ENCODE measurements at places on chromosomes 5 and 9.

- no peak for DNase-seq
Observed at GRCh38 chr9:78400496-78400895, 103.6 kb downstream of the PSAT1 start.

DNA sequence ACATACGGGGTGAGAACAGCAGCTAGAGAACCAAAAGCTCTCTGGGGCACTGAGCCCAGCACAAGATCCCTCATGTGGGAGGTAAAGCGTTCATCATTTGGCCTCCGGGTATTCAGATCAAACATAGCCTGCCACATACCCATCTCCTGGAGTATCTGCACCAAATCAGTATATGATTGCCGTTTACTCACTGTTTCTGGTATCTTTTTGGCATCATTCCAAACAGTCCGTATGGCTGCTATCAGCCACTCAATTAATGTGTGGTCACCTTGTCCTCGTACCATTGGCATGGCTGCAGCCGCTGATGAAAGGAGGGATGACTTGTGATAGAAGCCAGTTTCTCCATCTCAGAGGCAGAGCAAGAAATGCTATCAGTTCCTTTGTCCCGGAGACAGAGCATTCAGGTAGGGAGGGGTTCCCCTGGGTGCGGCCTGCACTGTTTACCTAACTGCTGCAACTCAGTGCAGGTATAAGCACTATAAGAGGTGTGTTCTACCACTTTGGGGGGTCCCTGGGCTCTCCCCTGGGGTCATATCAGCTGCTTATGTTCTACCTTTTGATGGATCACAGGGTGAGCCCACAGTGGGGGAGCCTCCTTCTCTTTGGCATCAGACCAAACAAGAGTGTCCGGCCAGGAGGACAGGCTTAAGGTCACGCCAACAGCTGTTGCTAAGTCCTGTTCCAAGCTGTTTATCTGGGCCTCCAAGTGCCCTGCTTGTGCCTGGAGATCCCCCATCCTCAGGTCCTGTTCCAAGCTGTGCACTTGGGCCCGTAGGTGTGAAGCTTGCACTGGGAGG, 9.4 kb downstream of the DMAC1 start:
- no peak for DNase-seq

DNA sequence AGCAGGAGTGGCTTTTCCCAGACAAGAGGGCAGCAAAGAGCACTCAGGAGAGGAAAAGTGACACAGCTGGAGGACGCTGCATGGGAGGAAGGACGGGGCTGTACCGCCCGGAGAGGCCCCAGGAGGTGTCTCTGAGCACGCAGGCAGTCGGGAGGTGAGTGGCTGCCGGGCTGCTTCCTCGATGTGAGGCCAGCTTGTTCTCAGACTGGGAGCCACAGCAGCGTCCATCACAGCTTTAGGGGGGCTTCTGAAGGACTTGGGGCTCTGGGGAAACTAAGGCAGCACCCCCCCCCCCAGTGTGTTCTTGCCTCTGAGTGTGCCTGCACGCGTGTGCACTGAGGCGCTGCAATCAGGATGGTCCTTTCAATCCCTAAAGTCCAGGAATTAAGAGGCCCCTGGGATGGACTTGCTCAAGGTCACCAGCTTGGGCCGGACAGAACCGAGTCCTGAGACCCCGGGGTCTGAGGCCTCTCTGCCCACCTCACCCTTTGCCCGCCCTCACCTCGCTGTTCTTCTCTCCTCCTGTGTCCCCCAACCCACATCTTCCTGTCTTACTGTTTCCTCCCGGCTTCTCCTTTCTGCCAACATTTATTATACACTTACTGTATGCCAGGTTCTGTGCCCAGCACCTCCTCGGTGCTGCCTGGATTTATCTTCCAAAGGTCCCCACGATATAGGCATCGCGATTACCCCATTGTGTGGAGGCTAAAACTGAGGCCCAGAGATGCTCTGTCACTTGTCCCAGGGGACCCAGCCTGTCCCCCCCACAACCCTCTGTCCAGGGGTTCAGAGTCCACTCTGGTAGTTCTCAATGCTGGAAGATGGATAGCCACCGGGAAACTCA, 32.9 kb downstream of the FAM163B start:
- no peak for DNase-seq

- no peak for DNase-seq
Observed at GRCh38 chr9:126933334-126933980, 18.9 kb downstream of the RALGPS1 start.

DNA sequence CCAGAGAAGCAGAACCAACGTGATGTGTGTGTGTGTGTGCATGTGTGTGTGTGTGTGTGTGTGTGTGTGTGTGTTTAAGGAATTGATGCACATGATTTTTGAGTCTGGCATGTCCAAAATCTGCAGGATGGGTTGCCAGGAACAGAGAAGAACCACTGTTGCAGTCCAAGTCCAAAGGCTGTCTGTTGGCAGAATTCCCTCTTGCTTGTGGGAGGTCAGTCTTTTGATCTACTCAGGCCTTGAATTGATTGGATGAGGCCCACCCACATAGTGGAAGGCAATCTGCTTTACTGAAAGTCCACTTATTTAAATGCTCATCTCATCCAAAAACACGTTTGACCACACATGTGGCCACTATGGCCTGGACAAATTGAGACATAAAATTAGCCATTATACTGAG, 11.4 kb upstream of the TSC1 start:
- DNase-seq: no peak

DNA sequence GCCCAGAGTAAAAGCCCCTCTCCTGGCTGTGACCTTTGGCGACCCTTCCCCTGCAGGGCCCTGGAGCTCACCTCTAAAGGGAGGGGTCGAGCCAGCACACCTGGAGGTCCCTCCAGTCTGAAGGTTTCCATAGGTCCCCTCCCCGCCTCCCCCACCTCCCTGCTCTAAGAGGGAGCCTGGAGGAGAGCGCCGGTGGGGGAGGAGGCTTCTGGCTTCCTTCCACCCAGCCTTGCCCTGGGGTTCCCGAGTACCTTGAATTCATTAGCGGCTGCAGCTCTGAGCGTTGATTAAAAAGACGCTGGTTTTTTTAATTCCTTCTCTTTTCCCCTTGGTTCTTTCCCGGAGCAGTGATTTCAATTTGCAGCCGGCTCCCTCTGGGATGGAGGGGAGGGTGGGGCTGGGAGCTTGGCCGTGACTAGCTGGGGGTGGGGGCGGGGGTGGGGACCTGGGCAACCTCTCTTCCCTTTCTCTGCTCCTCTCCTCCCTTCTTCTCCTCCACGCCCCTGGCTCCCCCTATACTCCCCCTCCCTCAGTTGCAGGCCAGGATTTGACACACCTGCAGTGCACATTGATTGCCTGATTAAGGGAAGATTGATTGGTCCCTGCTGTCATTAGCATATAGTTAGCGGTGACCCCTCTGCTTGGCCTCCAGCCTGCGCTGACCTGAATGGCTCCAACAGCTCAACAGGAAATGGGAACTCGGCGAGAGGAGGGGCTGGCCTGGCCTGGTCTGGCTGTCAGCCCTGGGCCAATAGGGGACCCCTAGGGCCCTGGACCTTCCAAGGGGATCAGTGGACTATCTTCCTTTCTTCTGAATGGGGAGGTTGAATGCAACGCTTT, 67.5 kb upstream of the RAPGEF1 start:
- no peak for DNase-seq

- no peak for DNase-seq
Observed at GRCh38 chr5:121296356-121296755, 555.3 kb upstream of the FTMT start.

- no peak for DNase-seq
Observed at GRCh38 chr5:14713476-14714390, 49.2 kb downstream of the OTULIN start.

GRCh38 chr5:177086654-177087397, at the start of gene FGFR4:
TSS of gene FGFR4 (plus strand) at chr5:177086915. CDS start at chr5:177089603, 2,688 bp downstream.
- DNase-seq: peak; percentile 49

DNA sequence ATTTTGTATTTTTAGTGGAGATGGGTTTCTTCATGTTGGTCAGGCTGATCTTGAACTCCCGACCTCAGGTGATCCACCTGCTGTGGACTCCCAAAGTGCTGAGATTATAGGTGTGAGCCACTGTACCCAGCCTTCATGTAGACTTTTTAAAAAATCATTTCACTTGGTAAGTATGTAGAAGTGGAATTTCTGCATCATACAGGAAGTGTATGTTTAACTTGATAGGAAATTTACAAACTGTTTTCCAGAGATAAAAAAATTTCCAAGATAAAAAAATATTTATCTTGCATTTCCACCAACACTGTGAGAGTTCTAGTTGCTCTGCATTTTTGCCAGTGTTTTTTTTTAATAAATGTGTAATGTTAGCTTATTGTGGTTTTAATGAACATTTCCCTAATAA, 155.8 kb downstream of the ZNF608 start:
- DNase-seq: no peak

GRCh38 chr9:134345737-134346136, 19.5 kb downstream of the RXRA start:
- no peak for DNase-seq

- no peak for DNase-seq
Observed at GRCh38 chr9:87513161-87513560, 15.5 kb downstream of the DAPK1 start.

DNA sequence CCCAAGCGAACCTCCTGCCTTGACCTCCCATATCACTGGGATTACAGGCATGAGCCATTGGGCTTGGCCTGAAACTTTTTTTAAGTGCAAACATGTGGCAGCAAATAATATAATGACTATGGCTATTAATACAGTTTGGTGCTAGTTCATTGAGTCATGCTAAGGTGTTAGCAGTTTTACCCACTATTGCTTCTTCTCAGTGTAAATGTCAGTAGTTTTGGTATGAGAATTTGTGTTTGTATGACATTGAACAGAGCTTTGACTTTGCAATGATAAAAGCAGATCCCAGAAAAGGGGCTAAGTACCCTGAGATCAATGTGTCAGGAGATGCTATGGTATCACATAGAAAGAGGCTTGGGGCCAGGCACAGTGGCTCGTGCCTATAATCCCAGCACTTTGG, 67.2 kb downstream of the WDR41 start:
- DNase-seq: no peak

- no peak for DNase-seq
Observed at GRCh38 chr5:34039398-34040157, 3.4 kb downstream of the C1QTNF3 start.

DNA sequence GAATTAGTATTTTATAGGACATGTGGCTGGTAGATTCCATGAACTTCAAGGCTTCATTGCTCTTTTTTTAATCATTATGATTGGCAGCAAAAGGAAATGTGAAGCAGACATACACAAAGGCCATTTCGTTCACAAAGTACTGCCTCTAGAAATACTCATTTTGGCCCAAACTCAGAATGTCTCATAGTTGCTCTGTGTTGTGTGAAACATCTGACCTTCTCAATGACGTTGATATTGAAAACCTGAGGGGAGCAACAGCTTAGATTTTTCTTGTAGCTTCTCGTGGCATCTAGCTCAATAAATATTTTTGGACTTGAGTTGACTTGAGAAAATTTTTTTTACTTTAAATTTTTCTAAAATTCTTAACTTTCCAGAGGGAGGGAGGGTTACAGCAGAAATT, 12.4 kb downstream of the KCNV2 start:
- DNase-seq: no peak

- DNase-seq: no peak
Observed at GRCh38 chr9:76703270-76703669, 61.0 kb upstream of the PCA3 start.

DNA sequence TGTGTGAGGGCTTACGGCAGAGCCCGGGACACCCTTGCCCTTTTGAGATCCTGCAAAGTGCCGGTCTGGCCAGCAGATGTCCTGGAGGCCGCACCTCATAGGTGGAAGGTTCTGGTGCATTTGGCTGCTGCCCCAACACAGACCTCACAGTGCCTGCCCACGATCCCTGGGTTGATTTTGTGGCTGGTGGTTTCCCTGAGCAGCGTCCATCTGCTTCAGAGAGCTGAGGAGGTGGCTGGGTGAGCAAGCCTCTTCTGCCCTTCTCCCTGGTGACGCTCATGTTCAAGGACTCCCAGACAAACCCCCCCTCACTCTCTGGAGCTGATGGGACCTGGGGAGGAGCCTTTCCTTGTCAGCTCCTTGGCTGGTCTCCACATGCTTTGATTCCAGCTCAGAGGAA, 18.9 kb downstream of the BNIP1 start:
- DNase-seq: no peak

GRCh38 chr5:172439785-172440477, 14.4 kb downstream of the SH3PXD2B start:
- DNase-seq: no peak

- no peak for DNase-seq
Observed at GRCh38 chr5:88518131-88519016, 249.7 kb upstream of the TMEM161B start.

GRCh38 chr5:116289276-116289675, 204.5 kb downstream of the COMMD10 start:
- DNase-seq: no peak

DNA sequence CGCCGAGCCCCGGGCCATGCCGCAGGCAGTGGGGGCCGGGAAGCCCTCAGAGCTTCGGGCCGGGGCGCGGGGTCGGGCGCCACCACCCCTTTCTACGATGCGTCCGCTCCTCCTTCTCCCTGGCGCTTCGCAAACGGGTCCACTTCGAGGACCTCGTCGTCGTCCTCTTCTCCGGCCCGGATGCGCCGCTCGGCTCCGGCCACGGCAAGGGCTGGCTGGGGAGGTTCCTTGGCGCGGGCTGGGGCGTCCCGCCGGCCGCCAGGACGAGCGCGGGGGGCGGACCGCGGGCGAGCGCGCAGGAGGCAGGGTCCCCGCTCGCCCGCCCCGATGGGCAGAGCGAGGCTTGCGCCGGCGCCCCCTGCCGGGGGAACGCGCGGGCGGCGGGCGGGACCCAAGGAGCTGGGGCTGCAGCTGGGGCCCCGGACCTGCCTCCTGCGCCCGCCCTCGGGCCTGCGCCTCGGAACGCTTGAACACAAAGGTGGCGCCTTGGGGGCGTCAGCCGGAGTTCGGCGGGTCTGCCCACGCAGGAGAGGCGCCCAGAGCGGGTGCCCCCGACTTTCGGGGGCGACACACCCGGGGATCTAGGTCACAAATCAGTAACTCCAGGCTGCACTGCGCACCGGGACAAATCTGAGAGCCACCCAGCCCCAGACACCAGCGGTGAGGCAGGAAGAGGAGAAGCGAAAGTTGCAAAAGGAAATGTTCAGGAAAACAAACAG, at the start of gene ROR2:
Gene ROR2 (minus strand): TSS at position 283 of the 719 bp plus-strand sequence.
- peak; percentile 10 for DNase-seq

- no peak for DNase-seq
Observed at GRCh38 chr9:15136646-15137045, 170.4 kb downstream of the TTC39B start.

- DNase-seq: no peak
Observed at GRCh38 chr9:98108531-98109031, 10.4 kb downstream of the TRIM14 start.

- DNase-seq: no peak
Observed at GRCh38 chr5:136022965-136023364, 5.8 kb upstream of the TGFBI start.

GRCh38 chr5:37966871-37967270, 127.0 kb upstream of the GDNF start:
- DNase-seq: no peak

DNA sequence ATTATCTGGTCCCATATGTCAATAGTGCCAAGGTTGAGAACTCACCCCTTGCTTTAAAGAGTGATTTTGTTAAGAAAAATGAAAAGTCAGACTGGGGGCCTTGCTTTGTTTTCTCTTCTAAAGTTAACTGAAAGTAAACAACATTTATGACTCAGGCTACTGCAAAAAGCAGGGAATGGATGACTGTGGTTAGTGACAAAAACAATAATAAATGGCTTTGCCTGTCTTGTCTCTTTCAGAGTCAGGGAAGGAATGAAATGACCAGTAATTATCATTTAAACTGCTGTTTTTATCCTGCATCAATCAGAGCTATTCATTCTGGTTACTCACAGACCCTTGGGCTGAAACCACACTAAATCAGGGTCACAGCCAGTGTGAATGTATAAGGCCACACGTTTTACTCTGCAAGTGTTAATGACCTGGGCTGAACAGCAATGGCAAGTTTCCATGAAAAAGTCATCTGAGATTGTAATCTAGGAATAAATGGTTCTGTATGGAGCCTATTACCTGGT, 112.2 kb downstream of the ZNF608 start:
- no peak for DNase-seq

Data from T-helper 1 cell (primary cell).